Mammary epithelial cell (primary cell): ENCODE measurements at places on chromosomes 11 and 22.

- DNase-seq: no peak
These were observed 118.8 kb downstream of the DBX1 start for GRCh38 chr11:20041499-20041898.

DNA sequence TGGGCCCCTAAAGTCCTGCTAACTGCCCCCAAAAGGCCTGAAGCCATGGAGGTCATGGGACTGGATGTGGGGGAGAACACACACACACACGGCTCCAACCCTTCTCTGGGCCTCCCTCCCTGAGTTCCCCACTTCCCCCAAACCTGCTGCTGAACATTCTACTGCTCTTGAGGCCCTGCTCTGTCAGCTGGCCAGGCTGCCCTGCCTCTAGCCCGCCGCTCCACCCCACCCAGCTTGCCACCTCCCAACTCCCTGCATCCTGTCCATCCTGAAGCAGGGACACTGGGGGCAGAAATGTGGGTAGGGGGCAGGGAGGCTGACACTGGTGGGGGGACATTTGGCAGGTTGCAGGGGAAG lies 1.0 kb downstream of the KCNJ4 start:
- DNase-seq: no peak

GRCh38 chr11:11171285-11171684 lies 181.8 kb downstream of the CSNK2A3 start:
- DNase-seq: no peak

- DNase-seq: no peak
These were observed 8.0 kb downstream of the IGHMBP2 start for GRCh38 chr11:68911731-68912130.

DNA sequence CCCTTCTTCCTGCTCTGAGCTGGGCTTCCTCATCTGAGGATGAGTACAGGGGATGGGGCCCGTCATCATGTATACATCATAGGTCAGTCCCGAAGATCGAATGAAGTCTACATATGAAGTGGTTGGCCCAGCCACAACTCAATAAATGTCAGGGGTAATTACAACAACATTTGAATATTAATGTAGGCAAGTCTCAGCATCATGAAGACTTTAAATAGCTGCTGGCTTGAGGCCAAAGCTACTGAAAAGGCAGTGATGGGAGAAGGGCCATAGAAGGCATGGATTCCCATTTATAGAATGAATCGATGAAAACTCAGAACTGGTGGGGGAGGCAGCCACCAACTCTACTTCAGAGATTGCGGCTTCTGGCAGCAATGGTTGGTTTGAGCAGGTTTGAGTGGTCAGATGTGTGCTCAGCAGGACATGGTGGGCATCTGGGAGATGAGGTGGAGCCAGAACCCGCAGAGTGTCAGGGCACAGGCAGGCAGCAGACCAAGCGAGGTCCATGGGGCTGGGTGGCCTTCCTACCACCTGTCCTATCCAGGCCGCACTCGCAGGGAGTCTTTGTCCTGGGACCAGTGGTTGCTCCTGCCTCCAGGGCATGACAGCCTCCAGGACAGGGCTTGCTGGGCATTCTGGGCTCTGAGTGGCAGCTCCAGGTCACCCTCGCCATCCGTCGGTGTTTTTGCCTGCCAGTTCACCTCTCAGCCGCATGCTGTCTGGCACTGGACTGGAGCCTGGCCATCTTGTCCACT lies 919.1 kb downstream of the TBC1D22A start:
- DNase-seq: no peak

DNA sequence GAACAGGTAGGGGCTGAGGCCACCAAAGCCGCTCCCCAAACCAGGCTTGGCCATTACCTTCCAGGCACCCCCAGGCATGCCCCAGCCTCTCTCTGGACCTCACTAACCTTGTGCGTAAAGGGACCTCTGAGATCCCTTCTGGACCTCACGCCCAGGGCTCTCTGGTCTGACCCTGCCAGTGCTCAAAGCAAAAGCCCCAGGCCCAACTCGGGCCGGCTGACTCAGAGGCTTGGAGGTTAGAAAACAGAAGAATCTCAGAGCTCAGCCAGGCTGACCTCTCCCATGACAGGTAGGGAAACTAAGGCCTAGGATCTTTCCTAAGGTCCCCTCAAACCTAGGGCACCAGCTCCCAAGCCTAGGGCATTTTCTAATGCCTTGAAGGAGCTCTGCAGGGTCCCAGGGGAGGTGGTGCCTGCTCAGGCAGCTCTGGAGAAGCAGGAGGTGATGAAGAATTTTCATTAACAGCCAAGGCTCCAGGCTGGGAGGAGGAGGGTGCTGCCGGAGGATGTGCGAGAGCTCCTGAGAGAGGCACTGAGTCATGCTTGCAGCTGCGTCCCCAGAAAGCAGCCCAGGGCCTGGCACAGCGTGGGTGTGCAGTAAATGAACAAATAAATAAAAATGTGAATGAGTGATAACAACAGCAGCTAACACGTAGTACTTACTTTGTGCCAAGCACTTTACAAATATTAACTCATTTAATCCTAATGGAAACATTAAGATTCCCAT lies 25.6 kb downstream of the ARRB1 start:
- peak; percentile 91 for DNase-seq

DNA sequence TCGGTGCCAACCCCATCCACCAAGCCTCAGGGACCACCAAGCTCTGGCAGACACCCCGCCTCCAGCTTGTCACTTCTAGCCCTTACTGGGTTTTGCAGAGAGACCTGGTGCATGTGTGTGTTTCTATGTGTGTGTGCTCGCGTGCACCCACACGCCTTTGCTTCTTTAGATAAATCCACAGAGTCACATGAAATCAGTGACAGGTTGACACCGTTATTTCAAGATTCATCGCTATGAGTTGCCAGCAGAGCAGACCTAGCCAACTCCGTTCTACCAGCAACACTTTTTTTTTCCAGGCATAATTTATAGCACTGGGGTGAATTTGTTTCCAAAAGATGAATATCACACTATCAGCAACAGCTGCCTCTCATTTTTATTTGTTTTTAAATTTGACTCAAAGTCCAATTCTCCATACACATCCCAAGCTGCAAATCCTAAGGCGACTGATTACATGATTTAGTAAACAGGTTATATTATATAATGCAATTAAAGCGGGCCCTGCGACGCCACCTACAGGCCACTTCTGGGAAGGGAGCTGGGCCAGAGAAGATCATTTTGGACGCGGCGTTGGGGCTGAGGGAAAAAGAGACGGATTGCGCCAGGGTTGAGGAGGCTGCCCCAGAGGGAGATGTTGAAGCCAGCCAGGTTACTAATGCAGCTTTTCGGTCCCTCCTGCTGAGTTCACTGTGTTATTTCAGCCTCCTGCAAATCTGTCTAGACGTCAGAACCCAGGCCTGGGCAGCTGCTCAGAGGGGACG lies 150.5 kb downstream of the FEZ1 start:
- DNase-seq: peak; percentile 32

DNA sequence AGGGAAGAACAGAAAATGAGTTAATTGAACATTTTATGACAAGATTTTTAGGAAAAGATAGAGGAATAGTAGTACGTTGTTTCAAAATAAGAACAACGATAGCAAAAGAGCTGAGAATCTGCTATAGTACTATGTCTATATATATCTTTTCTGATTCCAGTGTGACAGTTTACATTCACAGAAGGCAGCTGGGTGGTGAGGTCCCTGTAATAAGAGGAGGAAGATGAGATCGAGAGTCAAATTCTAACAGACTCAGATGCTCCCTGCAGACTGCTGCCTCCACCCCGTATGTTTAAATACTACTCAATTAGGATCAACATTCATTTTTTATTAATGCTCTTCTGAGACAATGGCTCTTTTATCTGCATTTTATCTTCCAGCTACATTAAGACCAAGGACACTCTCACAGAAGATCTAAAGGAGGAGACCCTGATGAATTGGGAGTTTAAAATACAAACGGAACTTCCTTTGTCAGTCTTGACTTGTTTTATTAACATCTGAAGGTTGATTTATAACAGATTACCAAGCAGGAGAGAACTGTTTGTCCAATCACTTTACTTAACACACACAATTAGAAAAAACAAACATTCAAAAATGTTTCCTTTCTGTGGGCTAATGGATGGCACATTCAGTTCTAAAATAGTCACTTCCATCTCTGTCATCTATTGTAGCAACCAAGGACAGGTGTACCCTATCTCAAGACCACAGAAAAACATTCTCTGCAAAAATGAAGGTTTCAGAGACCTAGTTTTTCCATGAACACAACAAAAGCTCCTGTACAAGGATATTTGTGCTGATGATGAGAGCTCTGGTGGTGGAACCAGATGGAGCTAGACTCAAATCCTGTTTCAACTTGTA lies 240.2 kb downstream of the CADM1 start:
- DNase-seq: no peak

- DNase-seq: no peak
These were observed 31.8 kb upstream of the FCHSD2 start for GRCh38 chr11:73173755-73174494.

DNA sequence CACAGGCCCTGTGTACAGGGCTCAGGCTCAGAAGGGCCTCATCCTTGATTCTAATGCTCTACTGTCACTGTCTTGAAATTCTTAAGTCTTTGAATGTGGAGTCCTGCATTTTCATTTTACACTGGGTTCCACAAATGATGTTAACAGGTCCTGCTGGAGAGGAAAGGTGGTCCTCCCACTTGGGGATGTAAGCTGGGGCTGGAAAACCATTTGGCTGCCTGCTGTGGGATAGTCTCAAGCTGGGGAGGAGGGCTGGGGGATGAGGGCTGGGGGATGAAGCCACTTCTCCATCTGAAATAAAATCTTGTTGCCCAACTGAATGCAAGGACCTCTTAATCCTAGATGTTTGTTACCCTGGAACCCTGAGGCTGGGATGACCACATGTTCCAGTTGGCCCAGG lies 423.0 kb downstream of the TENM4 start:
- no peak for DNase-seq

GRCh38 chr11:34830035-34830434 lies 86.1 kb downstream of the APIP start:
- DNase-seq: no peak

DNA sequence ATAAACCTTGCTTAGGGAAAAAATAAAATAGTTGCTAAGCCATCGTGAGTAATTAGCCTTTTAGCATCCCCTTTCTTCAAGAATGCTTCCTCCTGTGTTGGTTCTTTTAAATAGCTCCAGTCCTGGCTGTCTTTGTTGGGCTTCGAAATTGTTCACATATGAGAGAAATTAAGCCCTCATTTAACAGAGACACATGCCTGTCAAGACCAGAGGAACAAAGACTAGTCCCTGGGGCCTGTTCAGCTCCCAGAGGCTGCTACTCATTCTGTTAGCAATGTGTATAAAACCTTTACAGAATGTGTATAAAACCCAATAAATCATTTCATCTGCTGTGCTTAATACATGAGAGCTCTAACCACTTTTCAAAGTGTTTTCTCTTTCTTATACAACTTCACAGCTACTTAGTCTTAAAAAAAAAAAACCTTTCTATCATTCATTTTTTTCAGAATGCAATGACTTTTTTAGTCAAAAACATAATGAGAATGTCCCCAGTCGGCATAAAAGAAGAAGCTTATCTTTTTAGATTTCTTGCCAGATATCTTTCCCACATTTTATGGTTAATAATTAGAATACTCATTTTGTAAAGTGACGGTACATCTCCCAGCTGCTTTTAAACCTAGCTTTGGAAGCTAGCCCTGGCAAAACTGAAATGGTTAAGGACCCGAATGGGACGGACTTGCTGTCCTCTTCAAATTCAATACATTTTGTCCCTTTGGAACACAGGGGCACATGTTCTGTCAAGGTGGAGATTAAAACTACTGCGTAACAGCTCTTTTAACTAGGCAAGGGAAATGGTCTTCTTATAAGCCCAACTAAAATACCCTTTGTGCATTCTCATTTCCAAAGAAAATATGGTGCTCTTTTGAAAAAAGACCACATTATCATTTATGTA lies 186.1 kb downstream of the SOX6 start:
- no peak for DNase-seq

- DNase-seq: no peak
These were observed at the start of gene GUCY1A2 for GRCh38 chr11:107018219-107018901. TSS of gene GUCY1A2 (minus strand) at chr11:107018476. CDS start at chr11:107018055, 421 bp downstream.

- DNase-seq: no peak
These were observed at the start of gene KCNA4 for GRCh38 chr11:30016588-30017363. TSS of gene KCNA4 (minus strand) at chr11:30017030. CDS start at chr11:30012678, 4,352 bp downstream.

DNA sequence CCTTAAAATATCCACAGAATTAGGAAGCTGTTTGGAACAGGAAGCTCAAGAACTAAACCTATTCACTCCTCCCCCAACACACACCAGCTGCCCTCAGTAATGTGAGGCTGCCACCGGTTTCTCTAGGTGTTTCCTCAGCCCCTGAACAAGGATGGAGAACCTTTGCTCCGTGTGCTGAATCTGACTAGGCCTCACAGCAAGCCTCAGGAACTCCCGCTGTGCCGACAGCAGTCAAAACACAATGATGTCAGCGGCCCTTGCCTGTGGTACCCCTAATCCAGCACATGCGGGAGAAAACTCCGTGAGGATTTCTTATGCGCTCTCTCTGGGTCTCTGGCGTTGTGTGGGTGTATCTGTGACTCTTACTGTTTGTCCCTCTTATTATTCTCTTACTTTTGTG lies 153.3 kb downstream of the EFCAB6 start:
- no peak for DNase-seq

DNA sequence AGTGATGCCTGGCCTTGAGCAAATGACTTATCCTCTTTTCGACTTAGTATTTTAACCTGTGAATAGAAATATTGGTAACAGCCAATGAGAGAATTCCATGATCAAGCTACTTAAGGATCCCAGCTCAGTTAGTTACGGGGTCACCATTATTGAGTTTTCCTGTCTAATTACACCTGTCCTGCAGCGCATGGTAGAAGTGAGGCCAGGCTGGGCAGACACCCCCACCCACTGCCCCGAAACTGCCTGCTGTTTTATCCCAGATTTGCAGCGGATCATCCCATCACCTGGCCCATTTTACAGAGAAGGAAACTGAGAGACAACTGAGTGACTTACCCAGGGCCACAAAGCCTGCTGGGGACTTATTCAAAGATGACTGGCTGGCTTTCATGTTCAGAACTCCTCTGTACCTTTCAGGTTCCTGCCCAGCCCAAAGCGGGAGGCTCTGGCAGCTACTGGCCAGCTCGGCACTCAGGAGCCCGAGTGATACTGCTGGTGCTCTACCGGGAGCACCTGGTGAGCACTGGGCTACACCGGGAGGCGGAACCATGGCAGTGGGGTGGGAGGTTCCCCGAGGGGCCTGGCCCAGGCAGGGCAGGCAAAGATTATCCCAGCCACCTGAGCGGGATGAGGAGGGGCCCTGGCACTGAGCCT lies 1.4 kb downstream of the MUS81 start:
- DNase-seq: no peak

DNA sequence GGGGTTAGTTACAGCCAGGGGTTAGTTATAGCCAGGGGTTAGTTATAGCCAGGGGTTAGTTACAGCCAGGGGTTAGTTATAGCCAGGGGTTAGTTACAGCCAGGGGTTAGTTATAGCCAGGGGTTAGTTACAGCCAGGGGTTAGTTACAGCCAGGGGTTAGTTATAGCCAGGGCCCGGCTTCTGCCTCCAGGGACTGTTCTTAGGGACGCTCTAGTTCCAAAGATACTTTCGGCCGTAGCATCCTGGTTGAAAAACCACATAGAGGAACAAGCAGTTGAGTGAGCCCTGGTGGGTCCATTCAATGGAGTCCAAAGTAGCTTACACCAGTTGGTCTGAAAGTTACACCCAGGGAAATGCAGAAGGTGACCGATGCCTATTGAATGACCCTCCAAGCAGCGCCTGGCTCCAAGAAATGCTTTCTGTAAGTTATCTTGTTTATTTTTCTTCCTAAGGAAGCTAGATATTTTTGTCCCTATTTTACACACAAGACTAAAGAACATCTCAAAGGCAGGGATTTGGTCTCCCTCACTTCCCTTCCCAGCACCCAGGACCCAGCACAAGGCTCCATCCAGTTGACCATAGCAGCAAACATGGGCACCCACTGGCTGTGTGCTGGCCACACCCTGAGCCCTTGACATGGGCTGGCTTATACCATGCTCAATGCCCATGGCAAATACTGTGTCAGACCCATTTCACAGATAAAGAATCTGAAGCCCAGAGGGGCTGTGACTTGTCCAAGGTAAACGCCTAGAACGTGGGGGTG lies 49.7 kb upstream of the SHISAL1 start:
- no peak for DNase-seq
